ENCODE measurements at places on chromosomes 12 and 14.

DNA sequence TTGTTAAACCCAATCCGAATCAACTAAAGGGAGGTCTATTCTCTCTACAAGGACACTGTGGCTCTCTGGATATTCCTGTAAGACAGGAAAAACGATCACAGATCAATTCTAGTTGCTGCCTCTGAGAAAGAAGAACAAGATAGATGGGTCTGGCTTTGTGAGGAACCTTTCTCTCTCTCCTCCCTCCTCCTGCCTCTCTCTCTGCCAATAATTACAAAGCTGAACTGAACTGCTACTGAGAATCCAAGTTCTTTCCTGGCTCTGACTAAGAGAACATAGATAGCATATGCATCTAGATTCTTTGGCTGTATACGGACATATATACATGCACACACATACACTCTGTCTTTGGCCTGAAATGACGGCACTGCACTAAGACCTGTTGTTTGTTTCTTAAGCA lies 27.6 kb downstream of the ETV6 start:
- DNase-seq: no peak

DNA sequence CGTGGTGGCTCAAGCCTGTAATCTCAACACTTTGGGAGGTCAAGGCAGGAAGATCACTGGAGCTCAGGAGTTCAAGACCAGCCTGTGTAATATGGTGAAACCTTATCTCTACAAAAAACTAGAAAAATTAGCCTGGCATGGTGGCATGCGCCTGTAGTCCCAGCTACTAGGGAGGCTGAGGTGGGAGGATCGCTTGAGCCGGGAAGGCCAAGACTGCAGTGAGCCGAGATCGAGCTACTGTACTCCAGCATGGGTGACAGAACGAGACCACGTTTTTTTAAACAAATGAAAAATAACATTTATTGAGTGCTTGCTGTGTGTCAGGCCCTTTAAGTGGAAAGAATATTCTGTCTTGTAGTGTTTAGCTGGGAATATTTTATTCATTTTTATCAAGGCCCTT lies 26.6 kb upstream of the CLMN start:
- DNase-seq: no peak

GRCh38 chr12:14403711-14404196 lies 38.3 kb downstream of the ATF7IP start:
- no peak for DNase-seq

DNA sequence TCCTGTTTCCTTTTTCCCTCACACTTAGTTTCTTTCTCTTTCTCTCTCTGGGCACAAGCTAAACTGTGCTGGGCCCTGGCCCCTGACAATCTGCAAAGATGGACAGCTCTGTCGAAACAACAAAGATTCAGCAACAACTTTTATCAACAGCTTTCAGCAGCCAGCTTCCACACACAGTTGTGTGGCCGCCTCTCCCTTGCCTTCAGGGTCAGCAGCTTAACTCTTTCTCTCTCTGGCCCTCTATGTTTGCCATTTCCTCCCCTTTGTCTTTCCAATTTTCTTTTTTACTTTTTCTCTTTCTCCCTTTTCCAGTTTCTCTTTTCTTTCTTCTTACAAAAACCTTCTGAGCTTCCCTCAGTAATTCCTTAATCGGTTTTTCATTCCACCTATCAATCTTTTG lies 43.3 kb downstream of the IQSEC3 start:
- DNase-seq: no peak

- DNase-seq: no peak
Measured at GRCh38 chr12:13114251-13115052, 11.0 kb upstream of the GSG1 start.

- no peak for DNase-seq
Measured at GRCh38 chr12:18700271-18700670, 37.5 kb downstream of the PLCZ1 start.

DNA sequence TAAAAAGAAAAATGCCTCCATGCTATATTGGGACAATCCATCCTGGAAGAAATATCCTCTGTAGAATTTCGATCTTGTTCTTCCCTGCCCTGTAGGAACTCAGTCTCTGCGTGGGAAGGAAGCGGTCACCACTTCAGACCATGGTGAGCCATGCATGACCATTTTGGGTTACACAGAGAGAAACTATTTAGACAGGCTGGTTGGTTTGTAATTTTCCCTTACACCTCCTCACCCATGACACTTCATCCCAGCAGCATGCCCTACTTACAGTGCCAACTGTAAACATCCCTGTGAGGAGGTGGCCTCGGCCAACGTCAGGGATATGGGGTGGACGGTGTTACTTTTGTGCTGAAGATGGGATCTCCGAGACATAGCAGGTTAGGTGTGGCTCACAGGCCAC lies 121.4 kb downstream of the SMOC1 start:
- no peak for DNase-seq

- DNase-seq: no peak
Measured at GRCh38 chr14:100669468-100669867, 57.2 kb upstream of the DLK1 start.

Measured in stimulated activated CD4-positive, alpha-beta T cell treated with anti-CD3 and anti-CD28 coated beads, Interleukin-15, amount 100 ng/mL, for 1 hour (primary cell).